ENCODE measurements at places on chromosomes 1 and 21.

DNA sequence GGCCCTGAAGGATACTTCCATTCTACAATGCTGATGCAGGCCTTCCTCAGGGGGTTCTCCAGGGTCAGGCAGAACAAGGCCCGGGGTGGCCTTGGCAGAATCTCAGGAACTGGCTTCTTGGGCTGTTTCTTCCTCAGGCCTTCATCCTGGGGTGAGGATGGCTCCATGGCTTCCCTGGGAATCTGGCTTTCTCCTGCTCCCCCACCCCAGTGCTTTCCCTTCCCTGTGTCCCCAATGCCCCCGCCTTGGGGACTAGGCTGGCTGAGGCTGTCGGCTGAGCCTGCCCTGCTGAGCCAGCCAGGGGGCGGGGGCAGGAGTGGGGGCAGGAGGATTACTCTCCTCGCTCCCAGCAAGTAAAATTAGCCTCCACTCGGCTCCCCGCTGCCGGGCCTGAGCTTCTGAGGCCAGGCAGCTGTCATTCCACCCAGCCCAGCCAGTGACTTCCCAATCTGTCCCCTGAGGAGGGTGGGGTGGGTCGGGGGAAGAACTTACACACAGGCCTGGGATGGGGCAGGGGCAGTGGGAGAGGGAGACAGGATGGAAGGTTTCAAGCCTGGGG lies at the start of gene CACNA1S:
Gene CACNA1S (minus strand): TSS at position 254 of the 559 bp plus-strand sequence. CDS start 87 bp downstream, at position 167.
- no peak for DNase-seq

DNA sequence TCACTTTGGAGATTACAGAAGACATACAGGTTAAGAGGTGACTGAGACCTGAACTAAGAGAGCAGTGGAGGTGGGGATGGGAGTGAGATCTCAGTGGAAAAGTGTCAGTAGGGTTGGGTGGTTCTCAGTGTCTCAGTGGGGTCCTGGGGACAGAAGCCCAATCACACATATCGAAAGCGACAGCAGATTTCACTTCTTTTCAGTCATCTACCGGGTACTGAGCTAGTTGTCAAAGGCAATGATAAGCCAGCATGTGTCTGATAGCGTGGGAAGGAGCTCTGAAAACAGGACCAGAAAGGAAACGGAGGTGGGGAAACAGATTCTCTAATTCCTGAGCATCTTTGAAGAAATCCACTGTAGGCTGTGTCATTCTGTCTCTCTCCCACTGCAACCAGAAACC lies 59.5 kb downstream of the RHOU start:
- no peak for DNase-seq

GRCh38 chr1:242824435-242824834 lies 299.9 kb upstream of the PLD5 start:
- no peak for DNase-seq

- DNase-seq: no peak
These were observed 42.6 kb downstream of the PCSK9 start for GRCh38 chr1:55081905-55082296.

DNA sequence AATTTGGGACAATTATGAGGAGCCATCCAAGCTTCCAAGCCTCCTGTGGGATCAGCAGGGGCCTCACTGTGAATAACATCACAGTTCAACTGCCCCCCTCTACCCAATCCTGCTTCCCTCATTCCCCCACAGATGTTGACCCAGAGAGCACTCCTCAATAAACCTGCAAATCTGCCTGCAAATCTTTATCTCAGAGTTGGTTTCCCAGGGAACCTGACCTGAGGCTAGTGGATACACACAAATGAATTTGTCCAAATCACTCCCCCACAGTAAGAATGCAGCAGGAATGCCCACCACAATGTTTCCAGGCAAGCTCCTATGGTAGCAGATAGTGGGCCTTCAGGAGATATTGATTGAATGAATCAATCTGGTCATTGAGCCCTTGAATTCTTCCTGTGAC lies 56.4 kb upstream of the HIVEP3 start:
- no peak for DNase-seq

GRCh38 chr1:208835097-208835463 lies 590.9 kb upstream of the PLXNA2 start:
- DNase-seq: no peak

GRCh38 chr1:8847990-8848389 lies 30.5 kb downstream of the ENO1 start:
- DNase-seq: no peak

All from cortex of kidney (tissue), 1 donor.